ENCODE measurements at places on chromosomes 7 and 10. TPM values are rescaled to one million over a fixed set of nuclear protein-coding genes. Genes with fewer than 3 reads are reported as not detected.
A peak's percentile ranks its signal among the peaks of the same experiment; 100 is the strongest.

ABLIM1 gene
- 13.5 TPM for total RNA-seq

PLEKHA1 gene
- total RNA-seq, result 69.8 TPM

EMX2 gene
- total RNA-seq, result 4.7 TPM

EIF5AL1 gene
- 0.17 TPM for total RNA-seq

PLPP4 gene
- total RNA-seq, result 3.0 TPM

HOXA11 gene
- total RNA-seq, result not detected

GRCh38 chr7:31261341-31261740, 79.2 kb downstream of the NEUROD6 start:
- H3K27ac ChIP-seq, result no peak overlapping the region
- no peak overlapping the region for H3K4me3 ChIP-seq
- peaks cover 13% of the 10 kb centered on the region for H3K27me3 ChIP-seq
- no peak for DNase-seq
- H3K4me1 ChIP-seq, result no peaks in the 10 kb centered on the region
- H3K36me3 ChIP-seq, result no peaks in the 10 kb centered on the region

DNA sequence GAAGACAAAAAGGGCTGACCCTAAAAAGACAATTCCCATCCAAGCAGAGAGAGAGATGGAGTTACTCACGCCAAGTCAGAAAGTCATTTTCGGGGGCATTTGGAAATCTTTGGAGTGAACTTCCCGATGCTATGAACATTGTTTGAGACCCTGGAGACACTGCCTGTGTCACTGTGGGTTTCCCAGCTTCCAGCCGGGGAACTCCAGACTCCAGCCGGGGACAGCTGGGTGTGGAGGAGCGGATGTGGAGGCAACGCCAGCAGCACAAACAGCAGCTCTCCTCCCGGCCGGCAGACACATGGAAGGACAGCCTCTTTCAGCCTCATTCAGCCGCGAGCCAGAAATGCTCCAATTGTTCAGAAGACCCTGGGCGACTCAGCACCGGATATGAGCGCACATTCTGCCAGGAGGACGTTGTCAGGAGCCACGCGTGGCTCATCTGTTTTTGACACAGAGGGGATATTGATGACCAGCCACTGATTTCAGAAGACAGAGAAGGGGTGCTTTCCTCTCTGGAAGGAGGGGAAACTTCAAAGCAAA, 97.6 kb downstream of the PRPF18 start:
- peak overlapping the region; percentile 64 for H3K4me3 ChIP-seq
- peaks cover 37% of the 10 kb centered on the region for H3K36me3 ChIP-seq
- DNase-seq, result peak; percentile 79
- H3K4me1 ChIP-seq, result peaks cover 40% of the 10 kb centered on the region
- H3K27ac ChIP-seq, result peak overlapping the region; percentile 97
- H3K27me3 ChIP-seq, result no peaks in the 10 kb centered on the region
